OCI-M1 (cell line): ENCODE measurements at places on chromosomes 2 and 18.

GRCh38 chr2:191109888-191110287, 40.9 kb downstream of the STAT4 start:
- DNase-seq, result no peak

- DNase-seq, result peak; percentile 56
Measured at GRCh38 chr18:24672165-24672941, 211.9 kb downstream of the HRH4 start.

DNA sequence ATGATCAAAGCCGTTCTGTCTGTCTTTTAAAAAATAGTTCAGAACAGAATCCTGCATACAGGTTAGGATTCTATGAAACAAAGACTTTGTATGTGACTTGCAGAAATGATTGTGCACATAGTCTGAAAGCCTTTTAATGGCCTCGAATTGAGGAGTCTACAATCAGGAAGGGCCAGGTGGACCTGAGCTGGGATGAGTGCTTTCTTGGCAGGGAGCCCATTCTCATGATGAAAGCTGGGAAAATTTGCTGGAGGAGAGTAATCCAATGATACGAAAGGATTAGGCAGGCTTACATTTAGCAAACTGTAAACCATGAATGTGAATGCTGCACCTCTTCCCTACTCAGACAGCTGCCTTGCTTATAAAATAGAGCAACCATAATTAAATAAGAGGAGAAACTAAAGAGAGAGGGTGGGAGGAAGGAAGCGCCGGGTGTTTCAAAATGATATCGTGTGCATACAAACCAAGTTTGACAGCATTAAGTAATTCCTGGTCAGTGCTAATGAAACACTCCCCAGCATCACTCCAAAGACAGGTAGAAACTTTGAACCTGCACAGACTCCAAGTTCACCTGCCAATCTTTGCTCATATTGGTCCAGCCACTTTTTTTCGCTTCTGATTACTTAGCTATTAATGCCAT, 23.7 kb upstream of the CXCR4 start:
- peak; percentile 54 for DNase-seq

DNA sequence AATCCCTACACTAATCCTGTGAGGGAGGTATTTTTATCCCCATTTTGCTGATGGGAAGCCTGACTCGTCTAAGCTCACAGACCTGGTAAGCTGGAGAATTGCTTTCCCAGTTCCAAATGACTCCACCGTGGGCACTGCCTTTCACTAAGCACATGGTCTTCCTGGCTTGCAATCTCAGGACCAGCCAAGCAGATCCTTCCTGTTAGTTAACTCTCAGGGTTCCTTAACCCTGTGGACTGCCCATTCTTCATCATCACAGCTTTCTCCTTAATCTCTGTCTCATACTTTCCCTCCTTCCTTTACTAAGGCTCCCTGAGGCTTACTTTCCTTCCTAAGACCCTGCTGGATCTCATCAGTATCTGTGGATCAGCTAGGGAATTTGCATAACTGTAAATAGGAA, 122.2 kb upstream of the ZEB2 start:
- DNase-seq, result no peak

GRCh38 chr2:148362144-148362796, 282.3 kb upstream of the EPC2 start:
- no peak for DNase-seq

GRCh38 chr18:30929718-30930117, 112.8 kb downstream of the DSC3 start:
- peak; percentile 17 for DNase-seq

DNA sequence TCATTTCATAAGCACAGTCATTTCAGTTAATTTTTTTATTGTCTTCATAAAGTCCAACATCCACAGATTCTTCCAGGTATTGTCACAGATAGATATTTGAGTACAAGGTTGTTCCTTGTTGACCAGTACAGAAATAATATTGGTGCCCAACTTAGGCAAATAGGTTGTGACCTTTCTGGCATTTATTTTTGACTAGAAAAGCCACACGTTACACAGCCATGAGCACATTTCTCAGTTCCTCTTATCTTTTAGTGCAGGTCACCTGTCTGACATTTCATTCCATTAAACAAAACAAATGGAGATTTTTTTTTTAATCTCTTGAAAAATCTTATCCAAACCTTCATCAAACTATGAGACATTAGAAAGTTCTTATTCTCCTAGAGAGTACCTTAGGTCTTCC, 428.8 kb downstream of the ZNF521 start:
- DNase-seq, result no peak

- no peak for DNase-seq
Measured at GRCh38 chr2:71892896-71893295, 254.8 kb downstream of the CYP26B1 start.

DNA sequence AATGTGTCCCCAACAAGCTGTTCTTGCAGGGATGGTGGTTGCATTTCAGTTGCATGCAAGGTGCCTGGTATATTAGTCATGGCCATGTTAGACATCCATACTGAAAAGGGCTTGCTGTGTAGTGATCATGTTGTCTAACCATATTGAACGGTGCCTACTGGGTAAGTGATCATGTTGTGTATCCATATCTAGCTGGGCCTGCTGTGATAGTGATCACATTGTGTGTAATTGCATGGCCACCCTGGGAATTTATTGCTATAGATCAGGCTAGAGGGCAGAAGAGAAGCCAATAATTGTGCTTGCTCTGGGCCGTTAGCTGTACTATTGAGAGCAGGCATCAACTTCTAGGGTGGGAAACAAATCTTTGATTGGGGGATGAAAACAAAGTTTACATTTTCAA, 9.8 kb upstream of the EPC2 start:
- DNase-seq, result no peak

DNA sequence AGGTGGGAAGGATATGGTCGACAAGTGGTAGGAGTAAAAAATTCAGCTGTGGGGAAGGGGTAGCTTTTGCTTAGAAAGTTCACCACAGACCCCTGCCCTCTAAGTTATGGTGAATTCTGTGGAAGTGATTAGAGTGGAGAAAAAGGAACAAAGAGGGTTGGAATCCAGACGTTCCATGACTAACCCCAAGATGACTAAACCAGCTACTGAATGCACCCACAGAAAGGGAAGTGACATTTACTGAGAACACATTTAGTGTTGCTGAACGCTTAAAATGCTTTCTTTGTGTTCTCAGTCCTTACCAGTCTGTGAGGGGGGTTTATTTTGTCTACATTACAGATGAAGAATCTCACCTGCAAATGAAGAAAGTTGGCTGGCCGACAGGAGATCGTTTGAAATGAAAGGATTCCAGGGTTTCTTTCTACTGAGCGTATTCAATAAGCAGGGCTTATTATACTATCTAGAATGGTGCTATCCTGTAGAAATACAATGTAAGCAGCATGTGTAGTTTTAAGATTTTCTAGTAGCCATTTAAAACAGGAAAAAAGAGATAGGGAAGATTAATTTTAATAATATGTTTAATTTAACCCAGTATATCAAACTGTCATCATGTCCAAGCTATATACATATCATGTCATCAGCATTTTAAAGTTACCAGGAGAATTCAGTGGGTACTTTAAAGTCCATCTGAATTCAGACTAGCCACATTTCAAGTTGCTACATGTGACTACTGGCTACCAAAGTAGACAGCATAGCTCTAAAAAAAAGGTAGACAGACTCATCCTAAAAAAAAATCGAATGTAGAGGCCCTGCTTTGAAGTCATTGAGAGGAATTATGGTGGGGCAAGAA, 60.1 kb downstream of the LIMS1 start:
- DNase-seq, result peak; percentile 86

DNA sequence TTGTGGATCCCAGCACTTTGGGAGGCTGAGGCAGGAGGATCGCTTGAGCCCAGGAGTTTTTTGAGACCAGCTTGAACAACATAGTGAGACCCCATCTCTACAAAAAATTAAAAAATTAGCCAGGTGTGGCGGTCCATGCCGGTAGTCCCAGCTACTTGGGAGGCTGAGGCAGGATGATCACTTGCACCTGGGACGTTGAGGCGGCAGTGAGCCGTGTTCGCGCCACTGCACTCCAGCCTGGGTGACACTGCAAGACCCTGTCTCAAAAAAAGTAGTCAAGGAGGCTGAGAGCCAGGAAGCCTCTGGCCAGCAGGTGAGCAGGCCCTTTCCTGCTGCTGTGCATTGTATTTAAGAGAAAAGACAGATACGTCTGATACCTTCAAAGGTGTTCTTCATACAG, 11.1 kb upstream of the PROC start:
- no peak for DNase-seq

GRCh38 chr2:216082117-216082711, 495 bp downstream of the TMEM169 start:
- no peak for DNase-seq

- no peak for DNase-seq
Measured at GRCh38 chr2:69554981-69555380, 88.6 kb downstream of the AAK1 start.

DNA sequence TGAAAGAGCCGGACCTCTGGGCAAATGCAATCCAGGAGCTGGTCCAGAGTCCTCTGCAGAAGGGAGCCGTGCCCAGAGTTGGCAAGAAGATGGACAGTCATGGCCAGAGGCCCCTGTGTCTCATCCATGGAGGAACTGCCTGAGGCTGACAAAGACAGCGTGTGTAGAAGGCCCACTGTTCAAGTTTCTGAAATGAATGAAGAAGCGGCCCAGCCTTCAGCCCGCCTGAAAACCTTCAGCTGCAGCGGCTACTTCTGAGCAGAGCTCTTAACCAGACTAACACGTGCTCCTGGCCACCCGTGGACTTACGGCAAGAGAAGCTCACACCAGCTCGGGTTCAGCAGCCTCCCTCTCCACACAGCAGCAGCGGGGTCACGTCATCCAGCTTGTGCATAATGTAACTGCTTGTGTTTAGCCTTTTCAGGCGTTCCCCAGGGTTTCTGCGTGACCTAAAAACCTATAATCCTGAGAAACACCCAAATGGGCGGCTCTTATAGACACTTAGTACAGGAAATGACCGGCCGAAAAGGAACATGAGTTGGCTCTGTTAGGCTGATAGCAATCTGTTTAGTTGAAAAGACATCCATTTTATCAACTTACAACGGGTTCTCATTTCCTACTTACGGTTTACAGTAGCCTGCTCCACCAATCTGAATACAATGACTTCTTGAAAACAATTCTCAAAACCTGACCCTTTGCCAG, at the start of gene FAM124B:
TSS of gene FAM124B (minus strand) at position 467 of the 702 bp plus-strand sequence. CDS start at position 128, 339 bp downstream.
- DNase-seq, result peak; percentile 88

- DNase-seq, result no peak
Measured at GRCh38 chr18:45505497-45506206, 109.6 kb upstream of the SLC14A2 start.

- peak; percentile 95 for DNase-seq
Measured at GRCh38 chr2:126644630-126645191, 11.2 kb upstream of the GYPC start.

DNA sequence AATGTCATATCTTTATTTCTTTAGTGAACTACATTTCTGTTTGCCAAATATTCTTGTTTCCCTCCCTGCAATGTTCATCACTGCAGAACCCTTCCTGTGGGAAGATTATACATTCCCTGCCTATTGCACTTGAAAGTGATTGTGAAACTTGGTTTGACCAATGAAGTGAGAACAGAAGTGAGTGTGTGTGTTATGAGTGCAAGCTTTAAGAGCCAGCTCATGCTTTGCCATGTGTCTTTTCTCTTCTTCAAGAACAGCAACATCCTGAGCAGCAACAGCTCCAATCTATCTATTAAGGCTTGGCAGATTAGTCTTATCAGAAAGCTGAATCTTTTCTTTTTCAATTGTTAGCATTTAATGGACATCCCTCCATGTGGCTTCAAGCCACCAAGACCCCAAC, 42.0 kb upstream of the UBE2E3 start:
- DNase-seq, result no peak

GRCh38 chr2:240245184-240245583, 104.7 kb upstream of the OTOS start:
- DNase-seq, result no peak

- no peak for DNase-seq
Measured at GRCh38 chr2:141698500-141698899, 432.3 kb downstream of the LRP1B start.

DNA sequence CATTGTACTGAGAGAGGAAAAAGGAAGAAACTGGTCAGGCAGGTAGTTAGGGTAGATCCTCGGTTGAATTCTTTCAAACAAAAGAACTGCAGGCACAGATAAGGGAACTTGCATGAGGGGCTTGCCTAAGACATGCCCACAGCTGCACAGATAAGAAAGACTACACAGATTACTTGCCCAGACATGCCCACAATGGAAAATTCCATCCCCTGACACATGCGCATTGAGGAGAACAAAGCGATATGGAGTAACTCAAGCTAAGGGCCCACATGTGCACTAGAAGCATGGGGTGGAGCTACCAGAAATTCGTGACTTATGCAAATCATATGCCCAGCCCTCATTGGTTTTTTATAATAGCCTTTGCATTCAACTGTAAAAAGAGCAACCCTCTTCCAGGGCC, 181.3 kb upstream of the ZNF521 start:
- DNase-seq, result peak; percentile 35

DNA sequence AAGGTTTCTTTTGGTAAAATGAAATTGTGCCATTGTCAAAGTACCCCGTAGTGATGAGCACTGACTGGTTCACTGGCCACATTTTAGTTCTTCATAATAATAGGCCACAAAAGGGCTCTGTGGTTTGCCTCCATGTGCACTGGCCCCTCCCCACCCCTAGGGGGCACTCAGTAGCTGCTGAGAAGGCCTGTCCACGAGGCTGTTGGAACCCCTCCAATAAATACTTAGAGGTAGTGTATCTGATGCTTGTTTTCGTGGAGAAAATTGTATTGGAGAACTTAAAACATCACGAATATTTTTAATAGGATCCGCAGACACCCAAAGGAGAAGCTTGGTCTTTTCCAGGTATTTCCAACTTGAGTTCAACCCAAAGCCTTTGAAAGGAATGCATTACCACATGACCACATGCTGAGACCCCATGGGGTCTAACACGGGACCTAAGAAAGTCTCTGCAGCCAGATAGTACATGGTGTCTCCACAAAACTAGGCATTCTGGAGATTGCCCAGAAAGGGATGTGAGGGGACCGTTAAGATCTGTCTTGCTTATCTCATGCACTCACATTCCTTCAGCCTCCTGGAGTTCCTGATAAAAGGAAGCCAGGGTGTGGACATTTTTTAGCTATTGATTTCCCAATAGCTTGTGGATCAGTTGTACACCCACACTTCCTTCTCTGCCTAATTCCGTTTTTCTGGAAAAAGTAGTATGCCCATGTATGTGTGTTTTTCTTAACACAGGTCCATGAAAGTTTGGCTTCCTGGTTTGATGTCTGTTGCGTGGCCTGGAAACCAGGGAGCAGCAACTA, 28.5 kb upstream of the NOSTRIN start:
- DNase-seq, result peak; percentile 93
